ENCODE measurements at places on chromosomes 7 and 10. TPM values are rescaled to one million over a fixed set of nuclear protein-coding genes. Genes with fewer than 3 reads are reported as not detected.

PGAM2 gene
- total RNA-seq, result not detected

GPC2 gene
- total RNA-seq, result 4.8 TPM

TMEM60 gene
- 25.0 TPM for total RNA-seq

- H3K27me3 ChIP-seq, result peaks cover 20% of the 10 kb centered on the region
- H3K36me3 ChIP-seq, result peaks cover 53% of the 10 kb centered on the region
- H3K4me3 ChIP-seq, result no peak overlapping the region
- H3K27ac ChIP-seq, result no peak overlapping the region
Observed at GRCh38 chr10:89342206-89342958, 14.6 kb downstream of the IFIT3 start.

DNA sequence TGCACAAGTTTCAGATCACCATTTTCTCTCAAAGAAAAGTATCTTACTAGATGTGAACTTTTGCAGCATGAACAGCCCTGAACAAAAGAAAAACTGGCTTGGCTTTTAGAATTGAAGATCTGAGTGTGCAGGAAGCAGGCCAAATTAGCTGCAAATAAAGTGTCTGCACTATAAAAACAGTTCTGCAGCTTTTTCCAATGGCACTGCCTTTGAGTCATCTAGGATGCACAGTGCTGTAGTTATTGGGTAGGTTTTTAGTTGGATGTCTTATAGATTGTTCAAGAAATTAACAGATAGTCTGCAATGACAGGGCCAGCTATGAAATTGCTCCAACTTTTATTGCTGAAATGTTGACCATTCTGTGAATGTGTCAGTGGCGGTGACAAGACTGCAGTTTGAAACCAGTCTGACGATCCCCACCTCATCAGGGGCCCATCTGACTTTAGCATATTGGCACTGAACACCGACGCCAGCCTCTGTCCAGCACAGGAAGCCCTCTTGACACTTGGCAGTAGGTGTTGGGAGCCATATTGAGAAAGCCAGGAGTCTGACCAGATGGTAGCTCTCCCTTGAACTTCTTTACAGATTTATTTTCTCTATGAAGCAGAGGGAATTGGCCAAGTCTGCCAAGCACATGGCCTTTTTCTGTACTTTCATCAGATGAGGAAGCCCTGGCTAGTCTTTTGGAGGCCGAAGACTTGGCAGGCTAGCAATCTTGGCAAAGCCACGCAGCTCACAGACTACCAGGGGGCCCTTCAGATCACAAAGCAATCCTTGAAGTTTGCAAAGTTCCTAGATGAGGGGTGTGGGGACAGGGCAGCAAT, 490.6 kb downstream of the NEBL start:
- no peaks in the 10 kb centered on the region for H3K4me1 ChIP-seq
- H3K27me3 ChIP-seq, result no peaks in the 10 kb centered on the region
- no peaks in the 10 kb centered on the region for H3K36me3 ChIP-seq
- no peak overlapping the region for H3K27ac ChIP-seq
- H3K4me3 ChIP-seq, result no peak overlapping the region
- DNase-seq, result no peak
